Activated CD4-positive, CD25-positive, alpha-beta regulatory T cell (primary cell): ENCODE measurements at places on chromosomes 12 and 14.

DNA sequence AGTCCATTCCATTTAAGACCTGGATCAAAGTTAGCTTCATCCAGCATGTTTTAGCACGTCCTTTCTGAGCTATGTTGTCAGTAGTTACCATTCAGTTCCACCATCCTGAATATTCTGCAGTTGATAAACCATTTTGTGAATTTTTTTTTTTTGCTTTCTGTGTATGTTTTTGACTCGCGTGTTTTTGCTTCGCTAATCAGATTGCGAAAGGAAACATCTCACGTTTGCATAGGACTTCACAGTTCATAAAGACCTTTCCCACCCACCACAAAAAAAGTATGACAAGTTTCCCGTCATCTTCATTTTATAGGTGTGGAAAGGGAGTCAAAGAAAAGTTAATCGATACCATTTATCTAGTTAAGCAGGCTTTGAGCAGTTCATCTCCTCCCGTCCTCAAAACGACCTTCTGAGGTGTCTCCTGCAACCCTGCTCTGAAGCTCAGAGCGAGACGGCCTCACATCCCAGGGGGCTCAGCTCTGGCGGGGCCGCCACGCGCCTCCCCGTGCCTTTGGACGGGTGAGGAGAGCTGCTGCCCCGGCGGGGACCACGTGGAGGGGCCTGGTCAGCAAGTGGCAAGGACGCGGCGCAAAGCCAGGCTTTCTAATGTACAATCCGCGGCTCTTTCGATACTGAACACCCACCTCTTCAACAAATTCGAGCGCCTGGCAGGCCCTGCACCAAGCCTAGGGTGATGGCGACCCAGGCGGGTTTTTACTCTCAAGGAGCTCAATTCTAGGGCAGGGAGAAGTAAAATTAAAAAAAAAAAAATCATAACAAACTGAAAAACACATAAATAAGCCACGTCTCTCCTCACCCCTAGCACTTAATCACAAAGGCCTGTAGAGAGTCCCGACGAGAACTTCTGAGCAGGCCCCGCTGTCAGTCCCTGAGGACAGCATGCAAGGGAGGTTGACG, 988 bp upstream of the TMEM263 start:
- DNase-seq = peak; percentile 20

- no peak for DNase-seq
Measured at GRCh38 chr12:48336564-48336963, 14.2 kb downstream of the ZNF641 start.

DNA sequence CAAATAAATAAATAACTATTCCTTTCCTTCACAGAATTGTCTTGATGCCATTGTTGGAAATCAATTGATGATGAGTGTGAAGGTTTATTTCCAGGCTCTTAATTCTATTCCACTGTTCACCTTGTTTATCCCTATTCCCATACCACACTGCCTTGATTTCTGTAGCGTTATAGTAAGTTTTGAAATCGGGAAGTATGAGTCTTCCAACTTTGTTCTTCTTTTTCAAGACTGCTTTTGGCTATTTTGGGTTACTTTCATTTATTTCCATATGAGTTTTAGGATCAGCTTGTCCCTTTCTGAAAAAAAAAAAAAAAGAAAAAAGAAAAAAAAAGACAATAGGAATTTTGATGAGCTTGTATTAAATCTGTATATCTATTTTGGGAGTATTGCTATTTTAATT, 9.3 kb upstream of the CDK2AP1 start:
- no peak for DNase-seq

- DNase-seq = no peak
Measured at GRCh38 chr14:79766511-79766910, 444.8 kb downstream of the DIO2 start.

DNA sequence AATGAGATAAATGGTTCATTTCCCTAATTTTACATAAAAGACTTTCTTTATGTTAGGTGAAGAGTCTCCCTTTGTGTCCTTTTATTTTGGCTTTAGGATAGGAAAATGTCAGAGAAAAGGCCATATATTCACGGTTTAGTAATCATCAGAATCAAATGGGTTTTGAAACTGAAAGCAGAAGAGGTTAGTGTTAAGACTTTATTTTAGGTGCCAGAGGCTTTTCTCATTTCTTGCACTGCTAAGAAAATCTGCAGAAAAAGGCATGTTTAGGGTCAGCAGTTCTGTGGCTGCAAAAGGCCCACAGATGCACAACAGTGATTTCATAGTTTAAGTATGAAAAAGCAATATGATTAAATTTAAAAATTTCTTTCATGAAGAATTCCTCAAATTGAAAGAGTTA, 80.4 kb upstream of the SINHCAF start:
- no peak for DNase-seq
